ENCODE measurements at places on chromosomes 7 and 10. TPM values are rescaled to one million over a fixed set of nuclear protein-coding genes. Genes with fewer than 3 reads are reported as not detected.

Gene NEBL
- polyA plus RNA-seq: 12.1 TPM

Gene DCLRE1C
- polyA plus RNA-seq: 22.5 TPM

Gene TRIM50
- 0.24 TPM for polyA plus RNA-seq

Gene C7orf57
- polyA plus RNA-seq: 3.7 TPM

Gene ASB10
- polyA plus RNA-seq: 0.23 TPM

Measured in right lung (tissue), 10 donors.